Activated CD8-positive, alpha-beta memory T cell treated with anti-CD3 and anti-CD28 coated beads, Interleukin-2, amount 50 U/mL, for 4 hours (primary cell): ENCODE measurements at places on chromosomes 5 and 9.

- no peak for DNase-seq
Measured at GRCh38 chr9:95360866-95361265, 43.4 kb upstream of the FANCC start.

- no peak for DNase-seq
Measured at GRCh38 chr9:7729371-7730163, 70.0 kb downstream of the DMAC1 start.

- DNase-seq = no peak
Measured at GRCh38 chr9:92661743-92662142, 8.2 kb downstream of the IPPK start.

DNA sequence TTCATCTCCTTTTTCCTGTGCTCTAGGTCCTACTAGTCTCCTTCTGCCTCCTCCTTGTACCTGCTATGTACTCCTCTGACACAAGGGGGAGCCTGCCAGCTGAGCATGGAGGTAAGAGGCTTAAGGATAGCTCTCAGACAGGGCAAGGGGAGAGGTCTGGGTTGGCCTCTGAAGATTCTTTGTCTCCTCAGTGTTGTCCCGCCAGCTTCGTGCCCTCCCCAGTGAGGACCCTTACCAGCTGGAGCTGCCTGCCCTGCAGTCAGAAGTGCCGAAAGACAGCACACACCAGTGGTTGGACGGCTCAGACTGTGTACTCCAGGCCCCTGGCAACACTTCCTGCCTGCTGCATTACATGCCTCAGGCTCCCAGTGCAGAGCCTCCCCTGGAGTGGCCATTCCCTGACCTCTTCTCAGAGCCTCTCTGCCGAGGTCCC is 3.8 kb downstream of the CREB3 start:
- peak; percentile 63 for DNase-seq

- no peak for DNase-seq
Measured at GRCh38 chr5:125508225-125508624, 761.8 kb upstream of the ZNF608 start.

DNA sequence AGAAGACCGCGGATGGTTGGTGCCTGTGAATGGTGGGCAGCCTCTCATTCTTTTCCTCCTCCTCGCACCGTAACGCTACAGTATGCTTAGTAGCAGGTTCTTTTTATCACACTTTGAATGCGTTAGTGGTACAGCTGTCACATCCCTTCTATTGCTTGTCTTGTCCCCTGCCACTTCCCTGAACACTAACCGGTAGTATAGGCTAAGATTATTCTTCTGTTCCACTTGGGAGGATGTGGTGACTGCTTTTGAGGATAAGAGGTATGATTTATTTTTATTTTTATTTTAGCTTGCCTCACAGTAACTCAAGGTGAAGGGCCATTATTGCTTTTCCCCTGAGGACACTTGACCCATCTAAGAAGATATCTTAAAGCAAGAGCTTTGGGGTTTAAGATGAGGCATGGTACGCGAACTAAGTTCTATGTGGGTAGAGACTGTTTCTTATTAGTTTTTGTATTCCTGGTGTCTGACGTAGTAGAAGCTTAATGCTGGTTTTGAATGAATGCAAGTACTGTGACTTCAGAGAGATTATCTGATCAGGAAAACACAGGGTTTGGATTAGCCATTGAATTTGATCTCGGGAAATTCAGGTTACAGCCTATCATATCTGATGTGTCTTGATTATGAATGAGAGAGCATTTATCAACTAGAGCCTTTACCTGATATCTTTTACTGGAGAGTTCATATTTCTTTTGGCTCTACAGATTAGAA is 951 bp downstream of the UNC13B start:
- no peak for DNase-seq

- peak; percentile 95 for DNase-seq
Measured at GRCh38 chr5:140664359-140665119, at the start of gene WDR55. Gene WDR55 (plus strand): TSS chr5:140664904. CDS start chr5:140664913, 9 bp downstream.

- DNase-seq = no peak
Measured at GRCh38 chr5:176517053-176517661, 20.0 kb downstream of the RNF44 start.

DNA sequence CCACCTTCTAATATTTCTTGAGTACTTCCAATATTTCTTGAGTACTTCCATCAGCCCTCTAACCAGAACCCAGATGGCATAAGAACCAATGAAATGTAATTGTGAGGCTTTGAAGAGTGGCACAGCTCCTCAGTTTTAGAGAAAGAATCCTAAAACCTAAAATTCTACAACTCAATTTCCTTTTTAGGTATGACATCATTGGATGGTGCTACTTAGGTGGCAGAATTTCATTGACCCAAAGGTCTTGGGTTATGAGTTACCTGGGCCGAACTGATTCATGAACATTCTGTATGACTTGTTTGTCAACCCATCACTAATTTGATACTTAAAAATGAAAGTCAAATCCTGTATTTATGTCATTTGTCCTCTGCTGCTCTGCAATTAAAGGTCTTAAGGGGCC is 13.1 kb downstream of the HMGCS1 start:
- DNase-seq = no peak

DNA sequence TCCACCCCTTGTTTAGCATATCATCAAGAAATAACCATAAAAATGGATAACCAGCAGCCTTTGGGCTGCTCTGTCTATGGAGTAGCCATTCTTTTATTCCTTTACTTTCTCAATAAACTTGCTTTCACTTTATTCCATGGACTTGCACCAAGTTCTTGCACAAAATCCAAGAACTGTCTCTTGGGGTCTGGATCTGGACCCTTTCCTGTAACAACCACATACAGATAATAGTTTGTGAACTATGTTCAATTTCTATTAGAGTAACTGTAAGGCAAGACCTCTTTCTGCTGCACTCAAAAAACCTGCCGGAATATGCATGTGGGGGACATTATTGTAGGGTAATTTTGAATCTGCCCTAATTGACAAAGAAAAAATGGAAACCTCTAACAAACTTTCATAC is 66.9 kb upstream of the TMEM215 start:
- no peak for DNase-seq

DNA sequence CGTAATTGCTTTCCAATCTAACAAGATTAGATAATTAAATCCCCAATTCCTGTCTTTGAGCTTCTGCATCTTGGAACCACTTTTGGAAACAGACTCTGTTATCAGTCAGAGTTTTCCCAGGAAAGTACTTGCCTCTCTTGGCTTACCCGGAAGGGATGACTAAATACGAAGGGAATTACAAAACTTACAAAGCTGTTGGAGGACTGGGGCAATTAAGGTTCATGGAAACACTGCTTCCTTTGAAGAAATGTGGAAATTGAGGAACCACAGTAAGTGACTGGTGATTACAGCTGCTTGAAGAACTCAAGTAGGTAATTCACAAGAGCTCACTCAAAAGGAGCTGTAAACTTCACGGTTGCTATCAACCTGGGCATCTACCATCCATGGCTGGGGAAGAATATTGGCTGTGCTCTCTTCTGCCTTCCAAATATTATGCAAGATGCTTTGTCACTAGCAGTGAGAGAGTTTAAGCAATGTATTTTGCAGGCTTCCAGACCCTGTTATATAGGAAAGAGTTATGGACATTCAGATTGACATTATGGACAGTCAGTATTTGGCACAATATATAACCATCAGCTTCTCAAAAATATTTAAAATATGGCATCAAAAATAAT is 104.6 kb upstream of the MAN2A1 start:
- no peak for DNase-seq

DNA sequence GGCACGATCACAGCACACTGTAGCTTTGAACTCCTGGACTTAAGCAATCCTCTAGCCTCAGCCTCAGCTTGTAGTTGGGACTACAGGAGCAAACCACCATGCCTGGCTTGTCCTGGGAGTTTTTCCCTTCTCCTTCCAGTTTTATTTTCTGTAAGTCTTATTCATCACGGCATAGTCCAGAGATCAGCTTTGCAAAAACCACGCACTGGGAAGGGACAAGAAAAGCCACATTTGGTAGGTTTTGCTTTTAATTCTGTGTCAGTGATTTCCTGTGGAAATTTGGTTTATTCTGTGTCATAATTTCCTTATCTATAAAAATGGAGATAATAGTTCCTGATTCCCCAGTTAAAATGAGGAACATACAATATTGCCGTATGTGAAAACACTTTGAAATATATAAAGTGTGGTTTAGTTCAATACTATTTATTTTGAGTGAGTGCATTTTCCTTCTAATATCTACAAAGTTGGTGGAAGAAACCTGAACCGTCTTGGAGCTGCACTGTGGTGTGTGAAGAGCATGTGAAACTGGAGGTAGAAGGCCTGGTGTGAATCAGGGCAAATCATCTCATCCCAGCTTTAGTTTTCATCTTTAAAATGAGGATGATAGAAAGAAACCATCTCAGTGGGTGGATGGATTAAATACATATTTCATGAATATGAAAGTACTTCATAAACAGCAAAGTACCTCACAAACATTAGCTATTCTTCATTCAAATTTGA is 92.8 kb upstream of the ELL2 start:
- DNase-seq = no peak

DNA sequence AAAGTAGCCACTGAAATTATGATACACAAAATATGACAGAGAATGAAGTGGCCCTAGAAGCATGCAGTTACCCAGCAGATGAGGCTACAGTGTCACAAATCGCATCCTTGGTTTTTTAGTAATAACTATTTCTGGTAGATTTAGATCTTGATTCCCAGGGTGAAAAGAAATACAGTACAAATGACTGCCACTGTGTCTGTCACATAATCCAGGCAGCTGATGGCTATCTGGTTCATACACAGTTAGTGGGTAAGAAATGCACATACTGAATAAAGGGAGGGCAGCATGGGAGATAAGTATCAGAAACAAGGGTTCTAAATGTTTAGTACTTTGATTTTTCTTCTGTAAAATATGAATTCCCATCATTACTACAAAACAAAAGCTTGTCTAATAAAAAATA is 41.5 kb downstream of the POC5 start:
- DNase-seq = no peak
